K562 (cell line): ENCODE measurements at places on chromosomes 1 and 21.

- peak; percentile 36 for DNase-seq
Observed at GRCh38 chr1:99527078-99527477, 118.8 kb upstream of the PALMD start.

- no peak for DNase-seq
Observed at GRCh38 chr21:46551636-46552241, 53.1 kb downstream of the S100B start.

DNA sequence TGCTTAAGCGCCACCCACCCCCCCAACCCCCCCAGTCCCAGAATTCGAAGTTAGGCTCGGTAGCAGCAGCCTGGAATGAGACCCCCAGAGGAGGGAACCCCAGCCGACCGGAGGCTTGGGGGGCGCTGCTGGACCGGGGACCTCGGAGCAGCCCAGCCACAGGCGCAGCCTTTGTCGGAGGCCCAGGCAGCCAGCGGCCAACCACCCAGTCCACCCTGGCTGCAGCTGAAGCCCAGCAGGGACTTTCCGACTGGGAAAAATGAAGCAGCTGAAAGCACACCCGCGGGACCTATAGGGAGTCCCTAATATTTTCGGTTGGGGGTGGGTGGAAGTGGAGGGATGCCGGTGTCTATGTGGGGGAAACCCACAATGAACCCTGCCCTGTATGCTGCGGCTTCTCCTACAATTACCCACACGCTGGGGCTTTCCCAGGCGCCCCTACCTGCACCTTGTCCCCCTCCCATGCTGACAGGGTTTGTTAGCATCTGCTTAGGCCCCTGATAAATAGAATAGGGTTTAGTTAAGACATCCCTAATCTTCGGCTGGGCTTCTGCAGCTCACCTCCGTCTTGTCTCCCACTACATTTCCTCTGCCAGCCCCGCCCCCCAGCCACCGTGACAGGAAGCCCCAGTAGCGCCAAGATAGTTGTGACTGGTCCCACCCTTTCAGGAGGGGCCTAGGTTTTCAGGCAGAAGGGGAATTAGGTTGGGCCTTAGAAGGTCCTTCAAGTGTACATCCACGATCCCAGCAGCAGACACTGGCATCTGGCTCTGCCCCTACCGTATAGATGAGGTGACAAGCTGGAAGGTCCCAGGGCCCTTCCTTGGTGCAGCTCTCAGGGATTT is 838 bp downstream of the CCDC28B start:
- peak; percentile 93 for DNase-seq

GRCh38 chr1:14615549-14616218 is 17.2 kb downstream of the KAZN start:
- DNase-seq: no peak

GRCh38 chr1:94045465-94046056 is 75.4 kb downstream of the ABCA4 start:
- DNase-seq: peak; percentile 56

GRCh38 chr1:186978596-186979556 is 150.1 kb downstream of the PLA2G4A start:
- no peak for DNase-seq

- peak; percentile 32 for DNase-seq
Observed at GRCh38 chr1:24970399-24970753, 40.3 kb upstream of the RUNX3 start.

- peak; percentile 81 for DNase-seq
Observed at GRCh38 chr1:10796029-10796944, at the start of gene CASZ1. CASZ1 (minus strand) TSS chr1:10796646; CDS start chr1:10693889, 102,757 bp downstream.

DNA sequence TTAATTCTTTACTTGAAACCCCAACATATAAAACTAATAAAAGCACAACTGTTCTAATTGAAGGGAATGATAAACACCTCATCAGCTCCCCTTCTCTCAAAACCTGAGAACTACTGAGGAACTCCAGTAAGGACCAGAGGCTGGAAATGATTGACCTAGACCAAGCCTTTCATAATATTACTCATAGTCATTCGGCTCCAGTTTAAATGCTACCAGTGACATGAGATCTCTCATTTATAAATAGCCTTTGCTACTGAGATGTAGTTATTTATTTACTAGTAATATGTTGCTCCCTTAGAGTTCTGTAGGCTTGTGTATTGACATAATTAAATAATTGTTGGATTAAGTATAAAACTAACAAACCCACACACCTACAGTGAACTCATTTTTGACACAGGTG is 209.8 kb upstream of the PRMT6 start:
- DNase-seq: no peak

GRCh38 chr1:92599184-92599583 is 112.5 kb upstream of the GFI1 start:
- DNase-seq: peak; percentile 30

DNA sequence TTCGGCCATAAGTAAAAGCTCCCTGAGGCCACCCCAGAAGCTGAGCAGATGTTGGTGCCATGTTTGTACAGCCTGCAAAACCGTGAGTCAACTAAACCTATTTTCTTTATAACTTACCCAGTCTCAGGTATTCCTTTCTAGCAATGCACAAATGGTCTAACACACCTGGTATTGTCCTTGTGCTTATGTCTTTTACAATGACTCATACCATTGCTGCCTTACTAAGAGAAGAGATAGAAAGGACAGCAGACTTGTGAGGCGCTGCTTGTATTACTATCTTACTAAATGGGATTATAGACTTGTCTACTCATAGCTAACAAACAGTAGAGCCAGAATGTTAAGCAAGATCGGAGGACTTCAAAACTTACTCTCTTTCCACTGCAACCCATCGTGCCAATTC is 18.5 kb upstream of the CYYR1 start:
- no peak for DNase-seq

DNA sequence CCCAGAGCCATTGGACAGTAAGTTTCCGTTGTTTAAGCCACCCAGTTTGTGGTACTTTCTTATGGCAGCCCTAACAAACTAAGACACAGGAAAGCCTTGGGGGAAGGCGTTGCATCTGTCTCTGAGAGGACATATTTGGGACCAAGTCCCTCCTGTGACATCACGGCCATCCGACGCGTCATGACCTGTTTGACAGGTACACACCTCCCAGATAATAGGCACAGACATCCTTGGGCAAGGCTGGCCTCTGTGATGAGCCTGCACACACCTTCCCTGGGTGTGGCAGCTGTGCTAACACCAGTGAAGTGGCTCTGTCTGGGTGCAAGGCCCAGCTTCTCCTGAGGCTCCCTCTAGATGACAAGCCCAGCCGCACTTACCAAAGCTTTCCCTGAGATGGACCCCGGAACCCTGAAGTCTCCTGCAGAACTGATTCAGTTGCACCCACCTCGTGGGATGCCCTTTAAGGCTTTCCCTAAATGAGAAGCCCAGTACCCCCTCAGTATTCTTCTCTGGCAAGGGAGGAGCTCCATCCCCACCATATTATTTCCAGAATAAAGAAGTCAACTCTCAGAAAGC is 136.5 kb downstream of the ZSCAN20 start:
- no peak for DNase-seq

- no peak for DNase-seq
Observed at GRCh38 chr1:116087628-116088027, 23.6 kb upstream of the MAB21L3 start.

DNA sequence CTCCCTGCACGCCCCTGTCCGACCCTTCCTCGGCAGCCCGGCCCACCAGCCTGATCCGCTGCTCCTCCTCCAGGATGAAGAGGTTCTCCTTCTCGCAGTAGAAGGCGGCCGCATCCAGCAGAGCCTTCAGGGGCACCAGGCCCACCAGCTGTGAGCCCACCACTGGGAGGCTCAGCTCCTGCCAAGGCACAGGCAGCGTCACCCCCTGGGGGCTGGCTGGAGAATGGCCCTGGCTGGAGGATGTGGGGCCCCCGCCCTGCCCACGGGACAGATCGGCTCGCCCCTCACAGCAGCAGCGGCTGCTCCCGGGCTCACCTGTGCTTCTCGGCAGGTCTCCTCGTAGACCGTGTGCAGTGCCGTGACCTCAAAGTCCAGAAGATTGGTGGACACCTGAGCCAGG is 5.3 kb downstream of the FTCD start:
- DNase-seq: no peak

- DNase-seq: no peak
Observed at GRCh38 chr21:38842079-38842478, 36.4 kb downstream of the ETS2 start.

DNA sequence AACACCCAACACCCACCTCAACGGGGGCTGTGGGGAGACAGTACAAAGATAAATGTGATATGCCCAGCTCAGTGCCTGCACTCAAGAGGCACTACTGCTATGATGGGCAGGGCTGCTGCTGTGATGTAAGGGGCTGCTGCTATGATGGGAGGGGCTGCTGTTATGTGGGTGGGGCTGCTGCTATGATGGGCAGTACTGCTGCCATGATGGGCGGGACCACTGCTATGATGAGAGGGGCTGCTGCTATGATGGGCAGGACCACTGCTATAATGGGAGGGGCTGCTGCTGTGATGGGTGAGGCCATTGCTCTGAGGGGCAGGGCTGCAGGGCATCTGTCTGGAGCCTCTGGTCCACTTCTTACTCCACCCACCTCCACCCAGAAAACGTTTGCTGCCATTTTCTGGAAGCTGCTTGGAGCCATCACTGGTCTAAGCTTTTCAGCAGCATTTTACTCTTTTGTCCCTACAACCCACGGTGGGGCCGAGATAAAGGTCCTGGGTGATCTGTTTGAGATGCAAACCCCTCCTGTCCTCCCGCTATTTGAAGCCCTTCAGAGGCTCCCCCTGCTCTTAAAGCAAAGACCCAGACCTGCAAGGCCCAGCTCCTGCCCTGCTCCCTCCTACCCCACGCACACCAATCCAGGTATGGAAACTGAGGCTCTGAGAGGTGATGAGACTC is 656.9 kb downstream of the PTPRU start:
- no peak for DNase-seq

DNA sequence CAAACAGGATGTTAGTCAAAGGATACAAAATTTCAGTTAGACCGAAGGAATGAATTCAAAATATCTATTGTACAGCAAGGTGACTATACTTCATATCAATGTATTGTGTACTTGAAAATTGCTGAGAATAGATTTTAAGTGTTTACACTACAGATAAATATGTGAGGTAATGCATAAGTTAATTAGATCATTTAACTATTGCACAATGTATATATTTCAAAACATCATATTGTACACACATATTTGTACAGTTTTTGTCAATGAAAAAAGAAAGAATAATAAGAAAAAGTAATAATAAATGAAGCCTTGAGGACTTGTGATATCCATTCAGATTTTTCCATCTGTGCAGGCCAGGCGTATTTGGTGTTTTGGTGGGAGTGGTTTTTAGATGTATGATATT is 367.4 kb upstream of the SNX7 start:
- DNase-seq: no peak

GRCh38 chr1:3393024-3393986 is 61.2 kb upstream of the ARHGEF16 start:
- DNase-seq: no peak

- DNase-seq: peak; percentile 68
Observed at GRCh38 chr1:209516771-209517680, 66.5 kb upstream of the CAMK1G start.

DNA sequence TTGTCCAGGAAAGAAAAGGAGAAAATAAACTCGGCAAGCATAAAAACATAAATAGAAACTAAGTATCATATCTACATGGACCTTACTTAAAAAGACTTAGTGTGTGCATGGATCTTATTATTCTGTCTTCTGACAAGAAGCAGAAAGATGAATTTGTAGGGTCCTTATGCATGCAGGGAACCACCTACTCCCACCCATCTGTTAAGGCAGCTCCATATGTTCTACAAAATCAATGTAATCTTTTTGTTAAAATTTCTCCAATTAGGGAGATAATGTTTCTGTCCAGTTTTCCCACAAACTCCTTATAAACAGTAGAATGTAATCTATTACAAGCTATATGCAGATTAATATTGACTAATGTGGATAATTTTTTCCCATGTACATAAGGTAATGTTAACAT is 13.9 kb upstream of the PTPN14 start:
- no peak for DNase-seq

DNA sequence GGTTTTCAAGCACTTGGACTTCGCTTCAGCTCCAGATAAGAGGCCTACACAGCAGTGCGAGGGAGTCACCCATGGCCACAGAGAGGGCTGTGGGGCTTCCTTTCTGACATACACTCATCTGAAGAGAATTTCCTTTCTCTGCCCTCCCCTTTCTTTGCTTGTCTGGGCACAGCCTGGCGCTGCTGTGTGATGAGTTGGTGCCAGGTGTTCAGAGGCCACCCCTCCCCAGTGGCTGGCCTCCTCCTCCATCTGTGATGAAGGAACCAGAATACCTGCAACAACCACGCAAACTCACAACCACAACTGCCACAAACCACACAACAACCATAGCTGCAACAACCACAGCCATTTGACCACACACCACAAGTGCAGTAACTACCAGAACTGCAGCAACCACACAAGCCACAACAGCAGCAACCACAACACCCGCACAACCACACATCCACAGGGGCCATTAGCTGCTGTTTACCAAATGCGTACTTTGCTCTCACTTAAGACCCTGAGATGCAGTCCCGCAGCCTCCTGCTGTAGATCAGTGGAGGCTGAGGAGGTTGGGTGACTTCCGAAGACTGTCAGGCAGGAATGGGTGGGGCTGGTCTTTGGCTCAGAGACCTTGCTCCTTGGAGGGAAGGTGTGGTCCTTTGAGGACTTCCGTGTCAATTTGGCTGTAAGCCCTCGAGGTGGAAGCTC is 71.1 kb downstream of the IER5 start:
- DNase-seq: no peak

- DNase-seq: no peak
Observed at GRCh38 chr1:214445199-214445598, 106.2 kb downstream of the PTPN14 start.

DNA sequence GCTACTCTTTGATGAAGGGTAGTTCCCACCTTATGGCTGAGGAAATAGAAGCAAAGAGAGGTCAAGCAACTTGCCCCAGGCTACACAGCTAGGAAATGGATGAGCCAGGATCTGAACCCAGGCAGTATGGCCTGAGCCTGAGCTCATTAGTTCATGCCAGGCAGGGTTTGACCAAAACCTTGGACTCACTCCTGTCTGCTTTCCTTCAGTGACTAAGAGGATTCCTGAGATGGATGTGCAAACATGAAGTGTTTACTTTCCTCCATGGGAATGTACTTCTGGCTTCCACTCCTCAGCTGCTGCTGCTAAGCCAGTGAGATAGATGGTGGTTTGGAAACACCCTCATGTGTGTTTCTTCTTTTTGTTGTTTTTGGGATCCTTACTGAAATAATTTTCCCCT is 35.1 kb upstream of the ERRFI1 start:
- no peak for DNase-seq

DNA sequence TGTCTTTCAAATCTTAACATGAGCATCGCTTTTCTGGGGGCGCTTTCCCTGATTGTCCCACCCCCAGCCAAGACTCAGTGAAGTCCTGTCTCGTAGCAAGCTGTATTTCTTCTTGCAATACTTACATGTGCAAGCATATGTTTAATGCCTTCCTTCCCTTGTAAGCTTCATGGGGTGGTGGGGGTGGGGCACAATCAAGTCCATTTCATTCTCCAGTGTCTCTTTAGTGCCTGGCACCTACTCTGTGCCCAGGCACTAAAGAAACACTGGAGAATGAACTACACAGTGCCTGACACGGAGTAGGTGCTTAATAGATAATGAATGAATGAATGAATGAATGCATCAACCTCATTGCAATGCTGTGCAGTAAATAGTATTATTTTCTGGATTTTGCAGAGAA is 143.1 kb downstream of the PLPP3 start:
- no peak for DNase-seq

- DNase-seq: peak; percentile 81
Observed at GRCh38 chr1:212630158-212630900, 21.8 kb downstream of the ATF3 start.
